ENCODE measurements at places on chromosomes 3 and 15.

GRCh38 chr3:88584451-88584850 lies 434.7 kb downstream of the C3orf38 start:
- DNase-seq: no peak

DNA sequence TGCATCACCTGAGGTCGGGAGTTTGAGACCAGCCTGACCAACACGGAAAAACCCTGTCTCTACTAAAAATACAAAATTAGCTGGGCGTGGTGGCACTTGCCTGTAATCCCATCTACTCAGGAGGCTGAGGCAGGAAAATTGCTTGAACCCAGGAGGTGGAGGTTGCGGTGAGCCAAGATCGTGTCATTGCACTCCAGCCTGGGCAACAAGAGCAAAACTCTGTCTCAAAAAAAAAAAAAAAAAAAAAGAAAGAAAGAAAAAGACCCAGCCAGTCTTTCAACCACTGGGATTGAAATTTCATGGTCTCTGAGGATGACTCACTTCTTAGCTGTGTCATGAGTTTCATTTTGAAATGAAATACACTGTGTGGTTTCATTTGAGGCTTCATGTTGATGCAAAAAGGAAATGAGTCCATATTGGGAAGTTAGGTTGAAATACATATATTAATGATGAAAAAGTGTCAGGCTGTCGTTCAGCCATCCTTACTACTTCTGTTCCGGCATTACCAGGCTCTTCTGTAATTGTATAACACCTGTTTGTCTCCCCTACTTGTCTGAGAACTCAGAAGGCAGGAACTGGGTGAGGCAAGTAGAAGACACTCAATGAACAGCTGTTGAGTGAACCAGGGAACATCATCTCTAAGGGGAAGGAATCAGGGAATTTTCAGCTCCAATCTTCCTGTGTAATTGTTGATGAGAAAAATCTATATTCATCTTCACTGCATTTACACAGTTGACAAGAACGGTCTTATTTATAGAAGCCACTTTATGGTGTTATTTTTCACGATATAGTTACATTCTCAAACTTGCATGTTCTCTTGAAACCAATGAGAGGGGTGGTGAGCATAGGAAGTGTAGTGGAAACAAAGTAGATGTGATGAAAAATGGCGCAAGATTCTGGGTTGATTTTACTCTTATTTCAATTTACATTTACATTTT lies 87.4 kb downstream of the NFKBIZ start:
- no peak for DNase-seq

- no peak for DNase-seq
These were observed 137.1 kb upstream of the SLC6A11 start for GRCh38 chr3:10678796-10679376.

DNA sequence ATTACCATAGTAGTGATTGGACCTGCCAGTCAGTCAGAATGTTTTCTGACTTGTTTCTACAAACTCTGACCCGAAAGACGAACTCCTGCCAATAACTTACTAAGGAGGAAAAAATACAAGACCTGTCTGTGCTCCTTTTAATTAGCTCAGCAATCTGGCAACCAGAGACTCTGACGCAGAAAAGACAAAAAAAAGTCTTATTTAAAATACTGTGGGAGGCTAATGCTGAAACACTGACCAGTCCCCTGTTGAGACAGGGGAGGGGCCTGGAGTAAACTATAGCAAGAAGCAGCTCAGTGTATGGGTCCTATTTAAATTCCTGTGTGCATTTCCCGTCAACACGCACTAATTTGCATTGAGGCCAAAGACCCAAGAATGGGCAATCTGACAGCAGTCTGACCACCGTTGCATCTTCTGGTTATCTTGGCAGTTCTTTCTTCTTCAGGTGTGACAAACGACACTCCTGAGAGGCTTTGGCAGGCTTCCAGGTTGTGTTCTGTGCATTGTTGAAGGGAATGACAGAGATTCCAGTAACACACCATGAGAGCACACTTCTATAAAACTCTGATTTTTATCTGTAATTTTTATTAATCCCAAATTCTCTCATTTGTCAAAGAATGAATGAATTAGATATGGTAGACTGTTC lies 1114.3 kb downstream of the IGSF11 start:
- no peak for DNase-seq

- no peak for DNase-seq
These were observed 180.7 kb upstream of the SMAD3 start for GRCh38 chr15:66884661-66885237.

DNA sequence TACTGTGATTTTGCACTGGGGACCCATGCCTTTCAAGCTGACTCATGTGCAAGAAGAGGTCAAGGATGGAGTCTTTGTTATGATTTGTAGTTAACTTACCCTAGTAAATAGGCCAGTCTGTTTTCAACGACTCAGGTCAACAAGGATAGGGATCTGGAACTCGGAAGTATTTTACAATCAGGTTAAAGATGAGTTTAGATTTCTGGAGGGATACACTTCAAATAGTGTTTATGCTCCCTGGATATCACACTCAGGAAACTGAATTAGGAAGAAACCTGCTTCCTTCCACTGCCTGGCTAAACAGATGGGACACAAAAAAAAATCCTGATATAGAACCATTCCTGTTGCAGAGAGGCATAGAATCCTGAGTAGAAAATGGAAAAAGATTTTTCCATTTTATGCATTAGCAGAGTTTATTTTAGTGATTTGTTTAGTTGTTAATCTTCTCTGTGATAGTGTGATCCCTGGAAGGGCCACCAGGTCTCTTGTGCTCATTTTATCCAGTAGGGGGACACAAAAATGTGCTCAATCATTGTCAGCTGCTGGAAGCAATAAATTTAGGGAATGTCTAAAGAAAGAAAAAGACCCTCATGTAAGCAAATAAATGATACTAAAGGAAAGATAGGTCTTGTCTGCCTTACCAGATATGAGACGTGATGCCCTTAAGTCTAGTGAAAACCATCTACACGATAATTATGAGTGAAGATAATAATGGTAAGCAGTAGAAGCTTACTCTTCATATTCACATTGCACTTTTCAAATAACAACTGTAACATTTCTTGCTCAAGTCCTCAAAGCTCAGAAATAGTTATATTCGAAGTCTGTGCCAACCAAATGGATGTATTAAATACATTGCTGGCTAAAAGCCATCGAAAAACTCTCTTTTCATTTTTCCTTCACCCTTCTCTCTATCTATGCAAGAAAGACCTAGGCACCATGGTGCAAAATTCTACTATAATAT lies 452.1 kb upstream of the KCNMB2 start:
- DNase-seq: no peak
